Anterior cingulate cortex (tissue), 58 donors: ENCODE measurements at places on chromosomes 13 and 19.

GRCh38 chr13:50691176-50691680 lies 152.3 kb downstream of the DLEU7 start:
- DNase-seq = no peak

DNA sequence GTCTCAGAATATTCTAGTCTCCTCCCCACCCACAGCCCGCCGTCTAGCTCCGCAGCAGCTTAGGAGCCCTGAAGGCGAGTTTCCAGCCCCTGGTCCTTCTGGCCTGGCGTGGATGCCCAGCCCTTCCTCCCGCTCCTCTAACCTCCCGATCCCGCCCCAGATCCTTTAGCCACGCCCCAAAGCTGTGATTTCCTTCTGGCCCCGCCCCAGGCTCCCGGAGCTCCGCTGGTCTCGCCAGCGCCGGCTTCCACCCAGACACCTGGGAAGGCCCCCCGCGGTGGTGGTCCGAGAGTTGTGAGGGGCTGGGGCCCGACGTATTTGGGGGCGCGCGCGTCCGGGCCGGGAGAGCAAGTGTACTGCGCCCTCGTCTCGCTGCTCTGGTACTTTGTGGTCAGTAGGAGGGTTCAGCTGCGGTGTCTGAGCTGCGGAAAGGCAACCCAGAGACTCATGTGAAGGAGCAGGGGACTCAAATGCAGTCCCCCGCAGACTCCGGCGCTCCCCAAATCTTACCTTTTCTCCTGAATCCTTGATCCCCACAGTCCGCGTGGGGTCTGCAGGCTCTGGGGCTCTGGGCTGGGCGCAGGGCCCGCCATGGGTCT lies at the start of gene CGB7:
TSS of gene CGB7 (minus strand) at position 114 of the 599 bp plus-strand sequence. CDS start 2,374 bp downstream, outside the sequence.
- DNase-seq = no peak

DNA sequence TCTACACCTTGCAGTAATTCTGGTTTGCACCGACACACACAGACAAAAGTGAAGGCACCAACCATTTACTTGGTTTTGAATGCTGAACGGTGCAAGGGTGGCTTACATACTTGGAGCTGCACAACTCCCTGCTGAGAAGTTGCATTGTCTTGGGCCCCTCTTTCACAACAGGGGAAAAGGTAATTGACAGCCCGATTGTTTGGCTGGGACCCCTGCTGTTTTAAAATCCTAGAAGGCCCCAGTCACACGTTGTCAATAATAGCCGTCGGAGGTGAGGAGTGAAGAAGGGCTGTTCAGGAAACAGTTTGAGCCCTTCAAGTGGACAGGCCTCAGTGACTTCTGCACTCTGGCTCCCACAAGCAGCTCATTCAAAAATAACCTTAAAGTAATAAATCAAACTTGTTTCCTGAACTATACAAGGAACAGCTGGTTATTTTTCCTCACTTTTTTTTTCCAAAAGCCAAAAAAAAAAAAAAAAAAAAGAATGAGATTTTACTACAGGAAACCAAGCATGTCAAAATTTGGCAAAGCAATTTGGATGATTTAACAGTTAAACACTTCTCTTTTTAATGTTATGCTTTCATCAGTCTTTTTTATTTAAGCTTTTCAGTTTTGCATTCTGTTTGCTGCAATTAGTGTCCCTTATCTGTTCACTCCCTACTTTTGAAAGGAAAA lies 19.0 kb upstream of the SPRY2 start:
- DNase-seq = no peak

DNA sequence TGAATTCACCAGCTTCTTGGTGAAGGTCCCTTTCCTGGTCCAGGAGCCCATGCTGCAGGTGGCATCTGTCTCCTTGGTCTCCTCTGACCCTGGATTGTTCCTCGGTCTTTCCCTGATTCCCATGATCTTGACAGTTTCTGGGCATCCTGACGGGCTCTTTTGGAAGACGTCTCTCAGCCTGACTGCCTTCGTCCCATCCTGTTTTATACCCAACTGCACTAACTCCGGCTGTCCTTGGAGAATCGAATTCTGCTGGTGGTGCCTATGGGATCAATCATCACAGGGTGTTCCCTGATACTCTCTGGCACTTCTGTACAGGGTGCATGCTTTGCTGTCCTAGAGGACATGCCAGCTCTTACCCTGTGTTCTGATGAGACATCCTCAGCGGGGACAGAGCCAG lies 19.1 kb downstream of the CERS1 start:
- no peak for DNase-seq

- no peak for DNase-seq
Observed at GRCh38 chr19:24098359-24098758, 11.4 kb downstream of the ZNF254 start.

DNA sequence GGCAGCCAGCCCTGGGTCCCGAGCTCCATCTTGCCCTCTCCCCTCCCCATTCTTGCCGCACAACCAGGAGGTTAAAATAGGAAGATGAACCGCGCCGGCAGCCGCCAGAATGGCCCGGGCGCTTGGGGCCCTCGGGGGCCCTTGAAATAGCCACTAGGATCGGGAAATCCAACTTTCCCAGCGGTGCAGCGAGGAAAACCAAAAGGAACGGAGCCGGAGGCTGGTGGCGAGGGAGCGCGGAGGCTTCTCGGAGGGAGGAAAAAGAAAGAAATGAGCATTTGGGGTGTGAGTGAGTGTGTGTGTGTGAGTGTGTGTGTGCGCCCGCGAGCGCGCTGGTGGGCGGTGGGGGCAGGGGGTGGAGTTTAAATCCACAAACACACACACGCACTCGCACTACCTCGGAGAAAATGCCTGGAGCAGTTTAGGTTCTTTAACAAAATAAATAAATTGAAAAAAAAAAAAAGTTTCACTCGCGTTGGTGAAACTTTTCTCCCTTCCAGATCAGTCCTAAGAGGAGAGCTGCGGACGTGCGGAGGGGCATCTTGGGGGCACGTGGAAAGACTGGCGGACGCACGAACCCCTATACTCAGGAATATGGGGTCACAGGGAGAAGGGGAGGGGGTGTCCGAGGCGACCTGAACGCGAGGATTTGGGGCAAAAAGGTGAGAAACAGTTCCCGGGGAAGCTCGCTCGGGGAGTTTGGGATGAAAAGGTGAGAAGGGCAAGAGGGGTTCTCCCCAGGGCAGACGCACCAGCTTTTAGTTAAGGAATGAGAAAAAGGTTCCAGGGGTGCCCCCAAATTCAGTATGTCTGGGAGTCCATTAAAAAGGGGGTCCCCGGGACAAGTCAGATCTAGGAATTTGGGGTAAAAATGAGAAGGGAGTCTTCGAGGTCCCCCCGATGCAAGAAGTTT lies 1.3 kb downstream of the RFX2 start:
- no peak for DNase-seq
